ENCODE measurements at places on chromosomes 5 and 9.

DNA sequence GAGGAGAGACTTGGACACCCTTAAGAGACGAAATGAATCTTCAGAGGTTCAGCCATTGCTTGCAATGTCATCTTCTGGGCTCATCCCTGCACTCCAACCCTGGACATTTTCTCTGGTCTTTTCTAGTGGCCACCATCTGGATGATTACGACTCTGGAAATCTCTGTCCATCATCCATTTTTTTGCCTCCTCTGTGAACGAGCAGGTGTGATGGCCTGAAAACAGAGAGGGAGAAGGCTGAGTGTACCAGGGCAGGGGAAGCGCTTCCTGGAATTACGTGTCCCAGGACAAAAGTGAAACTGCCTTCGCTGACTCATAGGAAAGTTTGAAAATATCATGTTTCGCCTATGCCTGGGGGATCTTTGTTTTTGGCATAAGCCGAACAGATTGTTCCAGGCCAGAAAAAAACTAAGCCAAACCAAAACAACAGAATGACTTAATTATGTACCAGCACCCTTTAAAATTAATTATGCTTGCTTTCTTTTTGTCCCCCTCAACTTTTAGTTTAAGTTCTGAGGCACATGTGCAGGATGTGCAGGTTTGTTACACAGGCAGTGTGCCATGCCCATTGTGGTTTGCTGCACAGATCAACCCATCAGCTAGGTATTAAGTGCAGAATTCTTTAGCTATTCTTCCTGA lies 31.9 kb downstream of the ANKRD33B start:
- no peak for DNase-seq

DNA sequence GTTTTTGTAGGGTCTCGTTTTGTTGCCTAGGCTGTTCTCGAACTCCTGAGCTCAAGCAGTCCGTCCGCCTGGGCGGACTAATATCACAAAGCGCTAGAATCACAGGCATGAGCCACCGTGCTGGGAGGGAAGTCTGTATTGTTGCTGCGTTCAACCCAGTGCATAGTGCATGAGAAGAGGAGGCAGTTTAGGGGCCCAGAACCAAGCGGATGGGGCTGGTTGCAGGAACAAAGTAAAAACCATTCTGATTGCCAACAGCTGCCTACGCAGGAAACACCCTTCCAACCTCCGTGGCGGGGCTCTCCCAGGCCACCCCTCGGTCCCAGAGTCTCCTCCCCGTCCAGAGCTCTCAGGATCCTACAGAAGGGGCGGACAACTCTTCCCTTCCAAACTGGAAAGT lies 87.1 kb downstream of the ANXA2R start:
- DNase-seq, result no peak

- DNase-seq, result no peak
These were observed 17.0 kb downstream of the COL23A1 start for GRCh38 chr5:178573216-178573615.

- no peak for DNase-seq
These were observed 10.0 kb downstream of the TRAF1 start for GRCh38 chr9:120916588-120916987.

DNA sequence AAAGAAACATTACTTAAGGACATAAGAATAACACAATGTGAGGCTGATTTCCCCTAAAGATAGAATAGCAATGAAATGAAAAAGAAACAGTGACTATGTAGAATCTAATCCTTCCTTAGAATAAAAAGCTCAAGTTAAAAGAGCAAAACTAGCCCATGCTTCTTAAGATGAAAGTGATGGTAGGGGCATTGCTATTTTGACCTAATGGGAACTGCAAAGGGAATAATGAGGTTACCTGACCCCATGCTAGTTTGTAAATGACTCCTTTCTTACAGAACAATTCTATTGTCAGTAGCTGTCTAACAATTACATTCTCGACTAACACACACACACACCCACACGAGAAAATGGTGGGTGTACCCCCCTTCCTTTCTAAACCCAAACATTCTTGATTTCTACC lies 575.8 kb downstream of the CSNK1G3 start:
- no peak for DNase-seq

GRCh38 chr9:129602598-129603415 lies 18.1 kb downstream of the C9orf50 start:
- no peak for DNase-seq

- no peak for DNase-seq
These were observed 12.8 kb upstream of the MAN2A1 start for GRCh38 chr5:109676920-109677319.

GRCh38 chr9:18045326-18045725 lies 428.6 kb upstream of the ADAMTSL1 start:
- DNase-seq, result no peak

DNA sequence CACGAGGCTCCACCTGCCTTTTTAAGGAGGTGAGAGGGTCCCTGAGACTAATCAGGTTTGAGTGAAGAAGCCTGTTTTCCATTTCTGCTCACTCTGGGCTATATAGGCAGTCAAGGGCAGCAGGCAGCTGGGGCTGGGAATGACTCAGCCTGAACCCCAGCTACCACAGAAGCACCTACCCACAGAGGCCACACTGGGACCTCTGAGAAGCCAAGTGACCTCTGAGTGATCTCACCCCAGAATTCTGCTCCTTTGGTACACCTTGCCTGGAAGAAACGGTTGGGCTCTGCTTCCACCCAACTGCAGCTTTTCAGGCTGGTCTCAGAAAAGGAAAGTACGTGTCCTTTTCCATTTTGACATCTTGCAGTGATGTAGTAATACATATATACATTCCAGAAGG lies 6.8 kb downstream of the FAM219A start:
- no peak for DNase-seq

DNA sequence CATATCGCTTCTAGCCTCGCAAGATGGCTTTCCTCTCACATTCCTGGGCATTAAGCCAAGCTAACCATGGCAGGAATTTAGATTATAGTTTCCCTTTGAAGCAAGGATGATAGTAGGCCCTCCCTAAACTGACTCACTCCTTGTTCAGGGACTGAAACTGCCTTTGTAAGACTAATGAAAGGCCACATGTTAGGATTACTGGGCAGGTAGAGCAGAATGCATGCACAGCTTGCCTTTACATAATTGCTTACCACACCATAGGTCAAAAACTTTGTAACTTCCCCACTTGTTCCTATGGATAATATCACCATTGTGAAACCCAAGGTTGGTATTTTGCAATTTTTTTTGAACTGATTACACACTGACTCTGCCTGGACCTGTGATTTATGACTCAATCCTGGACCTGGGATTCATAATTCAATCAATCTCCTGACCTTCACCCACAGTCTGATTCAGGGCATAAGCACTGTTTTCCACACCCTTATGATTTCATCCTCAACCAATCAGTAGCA lies 41.0 kb upstream of the PRDM9 start:
- DNase-seq, result no peak

DNA sequence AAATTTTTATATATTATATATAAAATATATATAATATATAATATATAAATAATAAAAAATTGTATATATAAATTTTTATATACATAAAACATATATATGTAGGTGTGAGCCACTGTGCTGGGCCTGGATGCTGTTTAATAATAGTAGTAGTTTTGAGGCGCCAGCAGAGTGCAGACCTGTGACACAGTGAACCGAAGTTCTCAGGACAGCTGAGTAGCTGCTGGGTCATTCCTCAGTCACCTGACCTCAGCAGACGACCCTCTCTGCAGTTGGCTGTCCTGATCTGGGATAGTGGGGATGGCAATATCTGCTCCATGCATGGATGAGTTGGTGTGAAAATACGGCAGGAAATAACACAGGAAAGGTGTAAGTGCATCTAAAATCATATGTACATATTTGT lies 3.3 kb upstream of the SNX18 start:
- DNase-seq, result no peak

DNA sequence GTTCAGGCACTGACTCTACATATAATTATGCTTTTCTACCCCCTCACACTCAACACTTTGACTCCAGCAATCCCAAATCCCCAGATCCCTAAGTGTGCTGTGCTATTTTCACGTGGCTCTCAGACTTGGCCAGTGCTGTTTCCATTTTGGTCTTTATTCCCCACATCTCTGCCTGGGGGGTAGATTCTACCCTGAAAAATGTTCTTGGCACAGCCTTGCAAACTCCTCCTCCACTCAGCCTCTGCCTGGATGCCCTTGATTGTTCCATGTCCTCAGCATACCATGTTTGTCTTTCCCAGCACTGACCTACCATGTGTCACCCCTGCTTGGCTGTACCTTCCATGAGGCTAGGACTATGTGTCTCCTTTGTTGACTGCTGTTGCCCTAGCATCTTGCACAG lies 43.0 kb downstream of the FXN start:
- no peak for DNase-seq

- no peak for DNase-seq
These were observed 7.1 kb upstream of the CNTRL start for GRCh38 chr9:121067640-121068039.

DNA sequence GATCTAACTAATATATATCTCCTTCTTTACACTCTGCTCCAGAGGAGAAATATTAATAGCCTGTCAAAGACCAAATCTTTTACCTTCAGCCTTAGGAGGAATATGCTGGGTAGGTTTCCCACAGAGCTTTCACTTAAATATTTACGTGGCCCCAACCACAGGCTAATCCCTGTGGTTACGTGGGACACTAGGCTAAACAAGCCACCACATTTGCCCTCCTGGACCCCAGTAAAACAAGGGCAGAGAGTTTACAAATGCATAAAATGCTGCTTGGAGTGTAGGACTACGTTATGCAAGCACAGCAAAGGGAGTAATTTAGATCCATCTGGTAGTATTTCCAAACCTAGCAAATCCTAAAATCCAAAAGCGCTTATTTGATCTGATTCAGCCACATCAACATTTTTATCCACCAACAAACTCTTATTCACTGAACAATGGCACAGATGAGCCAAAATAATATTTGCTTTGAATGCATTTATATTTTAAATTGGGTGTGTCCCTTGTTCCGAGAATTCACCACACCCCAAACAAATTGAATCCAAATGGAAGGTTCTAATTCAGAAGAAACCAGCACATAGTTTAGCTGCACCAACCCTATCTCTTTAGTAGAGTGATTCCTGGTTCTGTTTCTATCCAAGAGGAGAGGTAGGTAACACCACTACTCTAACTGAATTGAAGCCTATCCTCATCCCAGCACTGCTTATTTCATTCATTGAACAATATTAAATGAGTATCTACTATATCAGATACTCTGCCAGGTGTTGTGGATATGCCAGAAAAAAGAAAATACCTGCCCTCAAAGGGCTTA lies 179.0 kb downstream of the TSSK1B start:
- no peak for DNase-seq

DNA sequence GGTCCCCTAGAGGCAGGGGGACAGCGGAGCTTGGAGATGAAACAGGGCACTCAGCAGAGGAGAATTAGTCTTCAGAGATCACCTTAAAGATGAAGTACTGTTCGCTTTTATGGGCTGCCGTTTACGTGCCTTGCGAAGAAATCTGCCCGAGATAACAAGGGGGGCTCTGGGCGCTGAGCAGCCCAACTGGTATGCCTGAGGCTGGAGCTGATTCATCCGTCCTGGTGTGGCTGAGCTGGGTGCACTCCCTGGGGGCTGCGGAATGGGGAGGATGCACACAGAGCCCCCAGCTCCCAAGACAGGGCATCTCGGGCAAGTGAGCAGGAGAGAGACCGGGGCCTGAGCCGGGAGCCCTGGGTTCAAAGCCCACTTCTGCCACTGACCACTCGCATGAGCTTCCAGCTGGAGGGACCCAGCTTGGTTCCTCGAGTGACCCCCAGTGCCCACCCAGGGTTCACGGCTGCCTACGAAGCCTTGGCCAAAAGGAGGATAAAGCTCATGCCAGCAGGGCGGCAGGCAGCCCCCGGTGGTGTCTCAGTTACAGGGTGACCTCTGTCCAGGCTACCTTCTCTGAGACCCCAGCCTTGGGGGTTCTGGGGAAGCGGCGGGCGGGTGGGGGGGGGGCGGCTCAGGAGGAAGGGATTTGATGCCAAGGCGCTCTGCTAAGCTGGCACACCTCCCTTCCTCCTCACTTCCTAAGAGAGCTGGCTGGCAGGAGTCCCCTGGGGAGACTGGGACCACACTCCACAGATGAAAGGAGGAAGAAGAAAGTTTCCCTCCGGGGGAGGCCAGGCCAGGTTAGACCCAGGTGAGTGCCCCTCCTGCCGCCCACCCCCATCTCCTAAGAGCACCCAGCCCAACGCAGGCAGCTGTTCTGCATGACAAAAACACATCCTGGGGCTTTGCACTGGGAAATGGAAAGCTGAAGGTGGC lies 5.7 kb downstream of the FIBCD1 start:
- DNase-seq, result no peak
